ENCODE measurements at places on chromosomes 2 and 18.
A peak's percentile ranks its signal among the peaks of the same experiment; 100 is the strongest.

- no peak for DNase-seq
Observed at GRCh38 chr2:100224988-100225710, 82.8 kb upstream of the AFF3 start.

DNA sequence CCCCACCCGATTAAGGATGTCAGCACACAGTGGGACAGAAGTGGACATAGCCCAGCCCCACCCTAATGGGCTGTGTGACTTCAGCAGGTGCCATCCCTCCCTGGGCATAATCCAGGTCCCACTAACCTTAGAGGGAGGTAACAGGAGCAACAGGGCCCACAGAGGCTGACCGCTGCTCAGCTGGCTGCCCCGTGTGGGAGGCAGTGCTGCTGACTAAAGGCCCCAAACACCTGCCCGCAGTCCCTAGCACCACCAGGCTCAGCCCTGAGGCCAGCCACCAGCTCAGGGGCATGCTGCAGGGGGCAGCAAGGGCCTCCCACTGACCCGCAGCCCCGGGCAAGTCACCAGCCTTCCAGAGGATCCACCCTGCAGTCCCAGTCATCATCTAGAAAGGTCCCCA lies 14.6 kb downstream of the BIN1 start:
- DNase-seq, result no peak

GRCh38 chr2:48183991-48184390 lies 277.7 kb upstream of the FBXO11 start:
- no peak for DNase-seq

DNA sequence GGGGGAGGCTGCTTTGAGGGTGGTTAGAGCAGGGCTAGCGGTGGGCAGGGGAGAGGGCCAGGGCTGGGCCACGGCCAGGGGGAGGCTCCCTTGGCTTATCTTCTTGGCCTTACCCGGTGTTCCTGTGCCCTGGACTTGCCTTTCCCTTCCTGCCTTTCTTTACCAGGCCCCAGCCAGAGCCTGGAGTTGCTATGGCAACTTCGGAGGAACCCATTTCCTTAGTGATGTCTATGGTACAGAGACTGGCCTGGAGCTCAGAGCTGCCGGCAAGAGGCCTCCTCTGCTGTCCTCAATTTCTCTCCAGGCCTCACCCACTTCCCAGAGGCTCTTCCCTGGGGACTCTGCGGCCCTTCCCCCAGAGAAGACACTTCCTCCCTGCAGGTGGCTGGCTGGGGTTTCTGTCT lies 11.5 kb downstream of the SPEG start:
- DNase-seq, result no peak

- DNase-seq, result no peak
Observed at GRCh38 chr2:34731292-34731691, 1132.2 kb upstream of the FAM98A start.

- no peak for DNase-seq
Observed at GRCh38 chr18:79515944-79516351, 120.2 kb downstream of the NFATC1 start.

DNA sequence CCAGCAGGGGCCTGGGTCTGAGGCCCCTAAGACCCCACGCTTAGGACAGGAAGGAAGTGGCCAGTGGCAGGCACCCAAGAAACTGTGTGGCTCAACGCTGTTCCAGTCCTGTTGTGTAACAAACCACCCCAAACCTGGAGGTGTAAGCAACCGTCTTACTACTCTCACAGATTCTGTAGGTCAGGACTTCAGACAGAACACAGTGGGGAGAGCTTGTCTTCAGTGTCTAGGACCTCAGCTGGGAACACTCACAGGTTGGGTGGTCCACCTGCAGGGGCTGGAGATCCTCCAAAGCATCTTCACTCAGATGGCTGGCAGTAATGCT lies 123.0 kb downstream of the KLHL29 start:
- DNase-seq, result no peak

DNA sequence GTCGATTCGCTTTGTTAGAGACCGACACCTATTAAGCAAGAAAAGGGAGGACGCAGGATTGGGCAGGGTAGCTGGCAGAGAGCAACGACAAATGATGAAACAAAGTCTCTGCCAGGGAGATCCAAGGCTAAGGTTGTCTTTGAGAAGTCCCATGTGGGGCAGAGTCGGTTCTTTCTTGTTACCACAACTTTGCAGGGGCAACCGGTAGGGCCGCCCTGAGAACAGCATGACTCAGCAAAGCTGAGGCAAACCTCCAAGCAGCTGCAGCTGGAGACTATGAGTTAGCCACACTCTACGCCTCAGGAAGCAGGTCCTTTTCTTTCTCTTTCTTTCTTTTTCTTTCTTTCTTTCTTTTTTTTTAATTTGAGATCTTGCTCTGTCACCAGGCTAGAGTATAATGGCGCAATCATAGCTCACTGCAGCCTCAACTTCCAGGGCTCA lies 452.3 kb upstream of the ID2 start:
- peak; percentile 45 for DNase-seq

- DNase-seq, result no peak
Observed at GRCh38 chr18:75064513-75064905, 144.4 kb downstream of the PTGR3 start.

DNA sequence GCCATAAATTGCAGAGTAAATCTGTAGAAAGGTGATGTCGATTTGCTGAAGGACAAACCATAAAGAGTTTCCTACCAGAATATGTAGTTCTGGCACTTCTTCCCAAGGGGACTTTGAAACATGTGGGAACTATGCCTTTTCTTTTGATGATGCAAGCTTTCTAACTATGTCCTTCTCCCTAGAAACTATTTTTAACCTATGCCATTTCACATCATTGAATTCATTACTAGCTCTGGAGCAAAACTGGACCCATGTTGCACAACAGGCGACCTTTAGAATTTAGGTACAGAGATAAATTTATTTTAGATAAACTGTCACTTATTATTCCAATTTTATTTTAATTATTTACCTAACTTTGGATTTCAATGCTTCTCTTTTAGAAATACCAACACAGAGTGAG lies 186.5 kb downstream of the CCDC102B start:
- DNase-seq, result no peak

- no peak for DNase-seq
Observed at GRCh38 chr18:3495691-3496430, 45.9 kb downstream of the TGIF1 start.

DNA sequence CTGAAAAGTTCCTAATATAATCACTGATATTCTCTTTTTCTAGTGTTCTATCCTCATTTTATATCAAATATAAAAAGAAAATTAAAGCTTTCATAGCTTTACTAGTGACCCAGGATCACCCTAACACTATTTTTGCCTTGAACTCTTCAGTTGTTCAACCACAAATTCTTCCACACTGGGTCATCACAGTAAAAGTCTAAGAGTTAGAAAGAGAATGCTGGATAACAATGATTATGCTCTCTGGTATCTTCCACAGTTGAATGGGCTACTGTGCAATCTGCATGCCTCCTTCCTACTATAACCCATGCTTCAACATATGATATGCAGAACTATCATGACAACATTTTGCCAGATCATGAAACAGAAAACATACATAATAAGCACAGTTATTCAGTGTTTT lies 32.3 kb downstream of the CHN1 start:
- DNase-seq, result no peak

All from activated gamma-delta T cell treated with Interleukin-2 at 50 U/mL for 16 hours (primary cell).